Stomach (tissue), 19 donors: ENCODE measurements at places on chromosomes 3 and 15. TPM values are rescaled to one million over a fixed set of nuclear protein-coding genes. Genes with fewer than 3 reads are reported as not detected.

GRCh38 chr15:45457220-45457619 lies 65.3 kb downstream of the SLC30A4 start:
- H3K36me3 ChIP-seq: no peaks in the 10 kb centered on the region
- H3K4me3 ChIP-seq: no peak overlapping the region
- no peak for DNase-seq
- no peaks in the 10 kb centered on the region for H3K27me3 ChIP-seq

- peaks cover 49% of the 10 kb centered on the region for H3K4me1 ChIP-seq
- no peak overlapping the region for H3K4me3 ChIP-seq
Measured at GRCh38 chr15:69755551-69756310, 303.1 kb downstream of the RPLP1 start.

DNA sequence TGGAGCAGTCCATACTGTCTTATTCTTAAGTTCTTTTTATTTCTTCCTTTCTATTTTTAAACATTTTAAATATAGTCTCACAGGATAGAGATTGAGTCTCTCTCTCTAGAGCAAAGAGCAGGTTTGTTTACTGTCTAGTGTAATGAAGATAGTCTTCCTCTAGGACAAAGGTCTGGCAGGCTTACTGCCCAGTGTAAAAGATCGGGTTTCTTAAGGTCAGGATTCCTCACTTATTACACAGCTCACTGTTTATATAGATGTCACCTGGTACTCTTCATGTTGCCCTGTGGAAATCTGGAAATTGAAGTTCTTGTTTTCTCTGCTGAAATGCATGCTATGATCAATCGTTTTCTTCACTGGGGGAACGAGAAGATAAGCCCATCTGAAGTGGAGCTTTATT lies 76.0 kb downstream of the ZBBX start:
- no peaks in the 10 kb centered on the region for H3K27me3 ChIP-seq
- H3K27ac ChIP-seq: no peak overlapping the region
- no peak overlapping the region for H3K4me3 ChIP-seq
- H3K36me3 ChIP-seq: no peaks in the 10 kb centered on the region

DNA sequence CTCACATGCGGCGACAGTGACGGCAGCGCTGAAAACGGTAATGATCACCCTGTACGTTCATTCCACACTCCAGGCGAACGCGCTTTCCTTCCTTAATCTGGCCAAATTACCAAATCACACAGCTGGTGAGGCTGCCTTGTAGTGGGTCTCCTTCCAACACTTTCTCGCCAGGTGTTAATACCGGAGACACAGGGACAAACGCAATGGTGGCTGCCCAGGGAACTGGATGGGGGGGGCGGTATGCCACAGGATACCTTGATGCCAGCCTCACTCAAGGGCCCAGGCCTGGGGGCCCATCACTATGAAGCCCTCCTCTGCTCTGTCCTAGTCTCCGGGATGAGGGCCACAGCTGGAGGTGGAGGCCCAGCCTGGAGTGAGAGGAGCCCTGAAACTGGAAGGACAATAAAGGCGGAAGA lies 1.4 kb upstream of the CAMK2N2 start:
- no peak for DNase-seq
- no peaks in the 10 kb centered on the region for H3K36me3 ChIP-seq
- no peak overlapping the region for H3K27ac ChIP-seq
- H3K4me3 ChIP-seq: no peak overlapping the region

DNA sequence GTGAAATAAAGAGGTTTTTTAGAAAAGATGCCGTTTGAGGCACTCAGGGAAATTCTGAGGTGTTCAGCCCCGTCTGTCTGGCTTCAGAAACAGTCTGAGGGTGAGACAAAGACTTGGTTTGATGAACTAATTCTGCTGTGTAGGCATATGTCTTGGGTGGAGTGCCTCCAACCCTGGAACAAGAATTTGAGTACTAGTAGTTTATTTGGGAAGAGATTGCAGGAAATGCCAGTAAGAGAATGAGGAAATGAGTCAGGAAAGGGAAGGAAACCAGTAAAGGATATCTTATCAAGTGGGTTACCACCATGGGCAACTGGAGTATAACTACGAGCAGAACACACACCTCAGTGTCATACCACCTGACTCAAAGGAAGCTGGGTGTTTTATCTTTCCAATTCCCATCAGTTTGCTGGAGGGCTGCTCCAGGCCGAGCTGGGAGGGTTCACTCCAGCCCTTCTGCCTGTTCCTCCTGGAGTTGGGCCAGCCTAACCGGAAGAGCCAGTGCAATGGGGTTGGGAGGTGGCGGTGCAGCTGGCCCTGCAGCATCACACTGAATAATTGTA lies 75.3 kb downstream of the TGFBR2 start:
- H3K27me3 ChIP-seq: no peaks in the 10 kb centered on the region
- no peak for DNase-seq
- peaks cover 39% of the 10 kb centered on the region for H3K4me1 ChIP-seq
- peak overlapping the region; percentile 7 for H3K27ac ChIP-seq

- no peaks in the 10 kb centered on the region for H3K36me3 ChIP-seq
- no peak overlapping the region for H3K27ac ChIP-seq
- peaks cover 13% of the 10 kb centered on the region for H3K4me1 ChIP-seq
- H3K27me3 ChIP-seq: no peaks in the 10 kb centered on the region
- no peak overlapping the region for H3K4me3 ChIP-seq
Measured at GRCh38 chr15:74817370-74817737, 4.7 kb downstream of the LMAN1L start.

DNA sequence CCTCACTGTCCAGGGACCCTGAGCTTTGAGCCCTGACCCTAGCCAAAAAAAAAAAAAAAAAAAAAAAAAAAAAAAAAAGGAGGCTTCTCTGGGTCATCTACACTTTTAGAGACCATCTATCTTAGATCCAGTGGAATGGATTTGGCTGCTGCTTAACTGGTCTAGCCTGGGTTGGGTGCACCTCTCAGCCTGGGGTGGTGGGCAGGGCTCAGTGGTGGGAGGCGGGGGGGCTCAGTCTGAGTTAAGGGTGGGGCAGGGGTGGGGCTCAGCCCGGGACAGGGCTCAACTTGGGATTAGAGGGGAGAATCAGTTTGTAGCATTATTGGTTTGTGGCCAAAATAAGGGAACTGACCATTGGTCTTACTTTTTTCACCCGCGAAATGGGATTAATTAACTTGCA lies 139.2 kb downstream of the TPRA1 start:
- no peak for DNase-seq
- peaks cover 12% of the 10 kb centered on the region for H3K4me1 ChIP-seq
- peaks cover 30% of the 10 kb centered on the region for H3K27me3 ChIP-seq
- H3K27ac ChIP-seq: no peak overlapping the region

DNA sequence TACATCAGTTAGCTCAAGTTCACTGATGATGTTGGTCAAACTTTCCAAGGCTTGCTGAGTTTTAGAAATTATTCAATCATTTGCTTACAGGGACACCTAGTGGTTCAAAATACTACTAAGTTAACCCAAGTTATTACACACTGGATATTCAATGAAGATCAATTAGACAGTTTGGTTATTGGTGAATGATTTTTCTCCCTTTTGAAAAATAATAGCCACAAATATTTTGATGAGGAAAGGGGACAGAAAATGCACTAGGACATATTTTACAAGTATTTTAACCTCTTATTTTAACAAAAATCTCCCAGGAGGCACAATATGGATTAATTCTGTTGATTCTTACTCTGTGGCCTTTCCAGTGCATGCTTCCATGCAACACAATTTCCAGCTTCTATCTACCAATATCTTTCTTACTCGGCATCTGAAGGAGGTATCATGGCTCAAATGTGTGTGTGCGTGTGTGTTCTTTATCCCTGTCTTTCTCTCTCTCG lies 20.1 kb upstream of the GOLGA6L2 start:
- no peaks in the 10 kb centered on the region for H3K27me3 ChIP-seq
- DNase-seq: no peak
- H3K27ac ChIP-seq: no peak overlapping the region
- no peaks in the 10 kb centered on the region for H3K36me3 ChIP-seq

GRCh38 chr3:136658946-136659682 lies 93.1 kb downstream of the STAG1 start:
- H3K27me3 ChIP-seq: no peaks in the 10 kb centered on the region
- no peaks in the 10 kb centered on the region for H3K4me1 ChIP-seq
- DNase-seq: peak; percentile 80
- H3K27ac ChIP-seq: no peak overlapping the region

GRCh38 chr3:66302288-66302687 lies 81.5 kb downstream of the SLC25A26 start:
- no peak overlapping the region for H3K4me3 ChIP-seq
- H3K27ac ChIP-seq: peak overlapping the region; percentile 55
- no peaks in the 10 kb centered on the region for H3K4me1 ChIP-seq
- no peaks in the 10 kb centered on the region for H3K36me3 ChIP-seq

DNA sequence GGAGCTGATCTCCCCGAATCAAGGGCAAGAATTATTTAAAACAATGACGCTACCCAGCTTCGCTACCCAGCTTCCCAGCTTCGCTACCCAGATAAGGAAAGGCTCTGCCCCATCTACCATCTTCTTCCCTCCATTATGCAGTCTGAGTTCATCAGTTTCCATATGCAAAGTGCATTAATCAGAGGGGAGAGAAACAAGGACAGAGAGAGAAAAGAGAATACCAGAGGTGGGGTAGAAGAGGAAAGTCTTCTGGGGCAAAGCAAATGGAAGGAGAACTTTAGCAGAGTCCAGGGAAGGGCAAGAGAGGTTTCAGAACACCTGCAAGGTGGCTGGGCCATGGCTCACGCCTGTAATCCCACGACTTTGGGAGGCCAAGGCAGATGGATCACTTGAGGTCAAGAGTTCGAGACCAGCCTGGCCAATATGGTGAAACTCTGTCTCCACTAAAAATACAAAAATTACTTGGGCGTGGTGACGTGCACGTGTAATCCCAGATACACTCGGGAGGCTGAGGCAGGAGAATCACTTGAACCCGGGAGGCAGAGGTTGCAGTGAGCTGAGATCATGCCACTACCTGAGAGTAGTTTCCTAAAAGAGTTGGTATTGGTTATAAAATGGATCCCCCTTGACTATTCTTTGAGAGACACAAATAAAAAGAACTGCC lies 70.4 kb upstream of the SPATA12 start:
- H3K27me3 ChIP-seq: no peaks in the 10 kb centered on the region
- DNase-seq: no peak
- H3K4me1 ChIP-seq: peaks cover 57% of the 10 kb centered on the region
- no peaks in the 10 kb centered on the region for H3K36me3 ChIP-seq
- no peak overlapping the region for H3K27ac ChIP-seq

GRCh38 chr15:64610257-64610919 lies 150.0 kb downstream of the ZNF609 start:
- H3K27me3 ChIP-seq: no peaks in the 10 kb centered on the region
- DNase-seq: no peak
- no peaks in the 10 kb centered on the region for H3K36me3 ChIP-seq
- H3K4me1 ChIP-seq: peaks cover 14% of the 10 kb centered on the region

The IMPG2 gene
- 0.73 TPM for total RNA-seq

The PCLAF gene
- total RNA-seq: not detected

The LARP6 gene
- total RNA-seq: 127 TPM

The ACKR2 gene
- total RNA-seq: not detected

The GATA2 gene
- total RNA-seq: 7.5 TPM

The RLBP1 gene
- not detected for total RNA-seq

The BNC1 gene
- not detected for total RNA-seq

The FSTL1 gene
- 89.2 TPM for total RNA-seq

The SERPINI2 gene
- total RNA-seq: not detected

The OR5K3 gene
- not detected for total RNA-seq

The GPR62 gene
- not detected for total RNA-seq

The CP gene
- total RNA-seq: 0.73 TPM

The DUOXA1 gene
- 2.4 TPM for total RNA-seq

The INKA1 gene
- total RNA-seq: 3.3 TPM
